T-helper 17 cell (primary cell): ENCODE measurements at places on chromosomes 3 and 15.
A peak's percentile ranks its signal among the peaks of the same experiment; 100 is the strongest.

DNA sequence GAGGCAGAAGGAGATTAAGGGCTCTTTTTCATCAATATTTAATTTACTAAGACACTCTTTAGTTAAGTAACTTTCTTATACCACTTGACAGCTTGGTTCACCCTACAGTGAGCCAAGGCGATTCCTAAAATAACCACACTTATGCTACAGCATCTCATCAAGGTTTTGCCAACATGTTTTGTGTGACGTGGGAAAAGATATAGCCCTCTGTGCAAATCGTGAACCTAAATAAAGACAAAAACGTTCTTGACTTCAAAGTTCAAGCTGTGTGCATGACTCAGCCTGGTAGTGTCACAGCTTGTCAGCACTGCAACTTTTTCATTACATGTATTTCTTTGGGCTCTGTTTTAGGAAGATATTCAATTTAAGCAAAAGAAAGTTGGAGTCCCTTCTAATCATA is 297.0 kb upstream of the EPHA3 start:
- DNase-seq, result no peak

DNA sequence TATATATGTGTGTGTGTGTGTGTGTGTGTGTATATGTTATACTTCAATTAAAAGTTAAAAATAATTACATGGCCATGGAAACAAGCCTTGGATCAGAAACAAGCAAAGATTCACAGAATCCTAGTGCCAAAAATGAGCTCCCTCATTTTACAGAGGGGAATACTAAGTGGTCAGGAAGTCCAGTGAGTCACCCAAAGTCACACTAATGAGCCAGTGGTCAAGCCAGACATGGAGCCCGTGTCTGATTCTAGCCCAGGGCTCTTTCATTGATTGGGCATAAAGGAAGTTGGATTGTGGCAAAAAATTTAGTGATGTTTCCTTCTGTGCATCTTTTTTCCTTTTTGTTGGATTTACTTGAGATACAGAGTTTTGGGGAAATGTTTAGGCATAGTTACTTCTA is 152.5 kb upstream of the NPHP3 start:
- DNase-seq, result no peak

GRCh38 chr3:17398959-17399551 is 343.4 kb downstream of the TBC1D5 start:
- no peak for DNase-seq

- DNase-seq, result no peak
Observed at GRCh38 chr3:1183320-1184048, 90.7 kb downstream of the CNTN6 start.

GRCh38 chr3:79636372-79636771 is 131.4 kb downstream of the ROBO1 start:
- DNase-seq, result no peak

DNA sequence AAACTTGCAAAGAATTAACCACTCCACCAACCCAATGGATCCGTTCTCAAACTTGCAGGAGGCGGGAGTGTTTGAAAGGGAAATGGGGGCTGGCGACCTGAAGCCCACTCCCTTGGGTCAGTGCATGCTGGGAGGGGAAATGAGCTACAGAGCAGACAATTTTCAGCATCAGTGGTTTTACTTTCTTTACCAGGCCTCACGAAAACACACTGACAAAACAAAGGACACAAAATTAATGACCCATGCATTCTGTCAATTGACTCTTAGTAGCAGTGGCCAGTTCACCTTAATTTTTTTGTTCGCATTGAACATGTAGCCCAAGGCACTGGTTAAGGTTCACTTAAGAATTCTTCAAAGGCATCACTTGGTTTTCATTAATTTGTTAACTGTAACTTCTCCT is 413.5 kb downstream of the MECOM start:
- no peak for DNase-seq

GRCh38 chr3:107268469-107268868 is 108.8 kb upstream of the CCDC54 start:
- DNase-seq, result no peak

DNA sequence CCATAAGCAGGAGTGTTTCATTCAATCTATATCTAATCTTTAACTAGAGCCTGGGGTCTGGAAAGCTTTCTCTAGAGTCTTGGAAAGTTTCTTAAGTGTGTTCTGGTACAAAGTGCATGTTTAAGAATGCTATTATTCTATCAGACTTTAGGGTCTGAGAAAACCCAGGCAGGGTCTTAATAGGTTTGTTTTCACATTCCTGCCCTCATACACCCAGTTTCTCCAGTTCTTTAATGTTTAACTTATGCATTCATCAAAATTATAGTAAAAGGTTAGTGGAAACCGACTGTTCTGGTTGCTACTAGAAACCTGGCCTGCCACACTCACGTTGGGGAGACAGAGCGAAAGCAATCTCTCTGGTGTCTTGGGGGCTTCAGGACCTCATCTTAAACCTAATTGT is 102.9 kb upstream of the WDR72 start:
- no peak for DNase-seq

- DNase-seq, result no peak
Observed at GRCh38 chr3:173275740-173276139, 121.8 kb upstream of the NLGN1 start.

GRCh38 chr15:74322558-74323180 is 44.8 kb downstream of the CYP11A1 start:
- peak; percentile 34 for DNase-seq

DNA sequence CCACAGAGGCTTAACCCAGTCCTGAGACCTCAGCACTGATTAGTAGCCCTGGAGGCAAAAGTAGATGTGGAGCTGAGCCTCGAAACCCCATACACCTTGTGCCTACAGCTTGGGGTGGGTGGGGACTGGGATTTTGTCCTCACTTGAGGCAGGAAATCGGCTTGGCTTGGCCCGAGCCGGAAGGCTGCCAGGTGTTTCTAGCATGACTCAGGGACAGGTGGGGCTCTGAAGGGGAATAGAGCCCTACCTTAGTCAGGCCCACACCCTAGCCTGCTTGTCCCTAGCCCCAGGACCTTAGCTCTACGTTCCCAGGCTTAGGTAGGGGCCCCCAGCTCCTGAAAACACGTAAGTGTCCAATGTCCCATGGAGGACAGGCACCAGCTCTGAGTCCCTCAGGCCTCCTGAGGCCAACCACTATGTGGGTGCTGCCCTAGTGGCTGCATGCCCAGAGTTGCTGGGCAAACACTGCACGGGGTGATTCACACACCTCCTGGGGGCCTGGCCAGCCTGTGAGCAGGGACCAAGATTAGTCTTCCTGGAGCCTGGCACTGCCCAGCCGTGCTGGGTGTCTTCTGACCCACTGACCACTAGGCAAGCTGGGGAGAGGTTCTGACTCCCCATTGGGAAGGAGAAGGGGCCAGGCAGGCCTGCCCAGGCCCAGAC is 3.1 kb downstream of the MST1R start:
- no peak for DNase-seq

DNA sequence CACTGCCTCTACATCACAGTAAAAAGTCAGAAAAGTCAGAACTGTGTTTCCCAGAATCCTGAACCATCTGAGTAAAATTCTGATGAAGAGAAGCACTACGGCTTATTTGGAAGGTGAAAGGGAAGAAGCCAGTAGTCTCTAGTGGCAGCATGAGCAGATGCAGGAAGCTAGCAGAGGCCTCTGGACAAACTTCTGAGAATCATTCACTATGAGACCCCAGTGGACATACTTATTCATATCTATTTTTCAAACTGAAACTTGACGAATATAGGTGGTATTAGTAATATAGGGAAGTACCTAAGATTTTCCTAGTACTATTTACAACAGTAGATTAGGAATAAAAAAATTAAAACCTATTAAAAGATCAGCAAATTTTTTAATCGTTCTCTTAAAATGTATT is 272.8 kb upstream of the TTC14 start:
- DNase-seq, result no peak

GRCh38 chr3:46947546-46947901 is 29.0 kb downstream of the CCDC12 start:
- no peak for DNase-seq

DNA sequence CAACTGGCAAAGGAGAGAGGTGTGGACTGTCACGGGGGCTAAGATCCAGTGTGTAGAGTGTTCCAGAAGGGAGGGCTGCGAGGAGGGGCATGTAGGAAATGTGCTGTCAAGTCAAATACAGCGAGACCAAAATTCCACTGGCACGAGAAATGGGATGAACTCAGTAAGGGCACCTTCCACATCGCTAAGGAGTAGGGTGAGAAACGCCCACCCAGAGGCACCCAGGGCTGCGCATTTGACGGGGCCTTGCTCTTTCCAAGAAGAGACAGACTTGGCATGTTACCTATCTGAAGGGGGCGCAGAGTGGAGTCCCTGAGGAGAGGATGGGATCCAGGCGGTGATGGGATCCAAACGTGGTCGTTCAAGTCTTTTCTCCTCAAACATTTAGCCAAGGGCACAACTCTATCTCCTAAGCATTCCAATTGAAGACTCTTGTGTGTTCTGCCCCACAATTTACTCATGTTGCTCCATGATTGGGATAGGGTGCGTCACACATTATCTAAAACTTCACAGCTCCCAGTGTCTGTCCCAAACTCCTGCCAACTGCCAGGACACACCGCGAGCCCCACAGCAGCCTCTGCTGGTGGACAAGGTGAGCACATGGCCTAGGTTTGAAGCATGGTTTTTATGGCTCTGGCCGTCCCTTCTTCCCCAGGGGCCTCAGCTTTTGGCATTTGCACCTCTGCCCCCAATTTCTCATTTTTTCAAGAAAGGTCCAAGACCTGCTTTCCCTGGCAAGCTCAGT is 7.6 kb downstream of the SELENOS start:
- DNase-seq, result no peak

GRCh38 chr3:107943786-107944523 is 146.9 kb downstream of the CD47 start:
- DNase-seq, result no peak

DNA sequence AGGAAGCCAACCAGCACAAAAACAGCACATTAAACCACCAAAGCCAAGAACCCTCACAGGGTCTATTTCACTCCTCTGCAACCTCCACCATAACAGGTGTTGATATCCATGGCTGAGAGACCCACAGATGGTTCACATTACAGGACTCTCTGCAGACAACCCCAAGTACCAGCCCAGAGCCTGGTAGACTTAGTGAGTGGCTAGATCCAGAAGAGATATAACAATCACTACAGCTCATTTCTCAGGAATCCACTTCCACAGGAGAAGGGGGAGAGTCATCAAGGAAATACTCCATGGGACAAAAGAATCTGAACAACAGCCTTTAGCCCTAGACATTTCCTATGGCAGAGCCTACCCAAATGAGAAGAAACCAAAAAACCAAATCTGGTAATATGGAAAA is 168.1 kb upstream of the CD96 start:
- DNase-seq, result no peak

- DNase-seq, result no peak
Observed at GRCh38 chr3:73609655-73610054, 15.1 kb downstream of the PDZRN3 start.

DNA sequence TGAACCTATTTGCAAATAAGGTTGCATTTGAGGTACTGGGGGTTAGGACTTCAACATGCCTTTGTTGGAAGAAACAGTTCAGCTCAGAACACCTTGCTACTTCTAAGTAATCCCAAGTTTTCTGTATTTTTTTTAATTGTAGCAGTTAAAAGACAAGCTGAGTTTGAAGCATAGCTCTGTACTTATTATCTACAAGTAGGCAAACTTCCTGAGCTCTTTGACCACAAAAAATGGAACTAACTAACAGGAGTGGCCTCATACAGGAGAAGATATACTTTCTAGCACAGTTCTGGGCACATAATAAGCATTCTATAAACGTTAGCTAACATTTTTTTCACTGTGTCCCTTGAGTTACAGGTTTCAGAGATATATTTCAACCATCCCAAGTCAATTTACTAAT is 159.2 kb downstream of the CHST2 start:
- no peak for DNase-seq

DNA sequence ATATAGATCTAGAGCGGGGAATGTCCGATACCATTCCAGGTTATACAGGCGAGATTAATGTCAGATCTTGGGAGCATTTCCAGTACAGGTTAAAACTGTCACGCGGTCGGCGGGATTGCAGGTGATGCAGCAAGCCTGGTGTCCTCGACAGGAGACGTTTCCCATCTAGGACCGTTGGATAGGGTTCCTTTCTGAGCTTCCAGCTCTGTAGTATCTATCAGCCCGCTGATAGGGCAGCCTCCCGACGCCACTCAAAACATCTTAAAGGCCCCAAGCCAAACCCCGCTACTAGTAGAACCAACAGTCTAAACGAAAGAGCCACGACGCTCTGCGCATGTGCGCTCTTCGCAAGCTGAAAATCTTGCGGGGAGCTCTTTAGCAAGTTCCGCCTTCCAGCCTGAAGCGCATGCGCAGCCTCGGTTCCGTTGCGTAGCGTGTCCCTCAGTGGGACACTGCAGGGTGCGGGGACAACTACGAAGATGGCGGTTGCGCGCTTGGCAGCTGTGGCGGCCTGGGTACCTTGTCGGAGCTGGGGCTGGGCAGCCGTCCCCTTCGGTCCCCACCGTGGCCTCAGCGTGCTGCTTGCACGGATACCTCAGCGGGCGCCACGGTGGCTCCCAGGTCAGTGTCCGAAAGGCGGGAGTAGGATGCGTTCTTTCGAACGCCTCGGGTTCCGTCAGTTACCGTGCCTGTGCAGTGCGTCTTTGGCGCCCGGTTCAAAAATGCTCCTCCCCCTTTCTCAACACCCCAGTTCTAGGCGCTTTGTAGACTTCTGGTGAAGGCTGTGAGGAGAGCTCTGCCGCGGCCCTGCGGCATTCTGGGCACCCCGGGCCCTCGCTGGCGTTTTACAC is at the start of gene ABHD10:
TSS of gene ABHD10 (plus strand) at position 444 of the 851 bp plus-strand sequence. CDS start at position 480, 36 bp downstream.
- DNase-seq, result peak; percentile 91

DNA sequence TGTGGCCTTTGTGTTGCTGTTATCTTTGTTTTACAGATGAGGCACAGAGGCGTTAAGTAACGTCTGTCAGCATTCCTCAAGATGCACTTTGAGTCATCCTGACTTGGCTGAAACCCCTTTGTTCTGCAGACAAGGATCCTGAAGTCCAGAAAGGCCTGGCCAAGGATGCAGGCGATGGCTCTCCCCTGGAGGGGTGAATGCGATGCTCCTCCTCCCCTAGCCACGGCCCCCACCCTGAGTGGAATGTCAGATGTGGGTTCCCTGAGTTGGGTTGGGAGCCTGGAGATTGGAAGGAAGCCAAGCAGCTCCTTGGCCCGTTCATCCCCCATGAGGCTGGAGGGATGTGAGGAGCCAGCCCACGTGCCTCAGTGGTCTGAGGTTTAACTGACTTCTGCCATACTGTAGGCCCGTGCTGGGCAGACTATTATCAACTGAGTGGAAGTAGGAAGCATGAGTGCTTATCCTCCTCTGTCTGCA is 43.3 kb downstream of the POMGNT2 start:
- DNase-seq, result no peak

- DNase-seq, result no peak
Observed at GRCh38 chr3:112327371-112327951, 5.5 kb upstream of the CD200 start.

- DNase-seq, result no peak
Observed at GRCh38 chr3:37241880-37242279, 67.5 kb upstream of the LRRFIP2 start.

DNA sequence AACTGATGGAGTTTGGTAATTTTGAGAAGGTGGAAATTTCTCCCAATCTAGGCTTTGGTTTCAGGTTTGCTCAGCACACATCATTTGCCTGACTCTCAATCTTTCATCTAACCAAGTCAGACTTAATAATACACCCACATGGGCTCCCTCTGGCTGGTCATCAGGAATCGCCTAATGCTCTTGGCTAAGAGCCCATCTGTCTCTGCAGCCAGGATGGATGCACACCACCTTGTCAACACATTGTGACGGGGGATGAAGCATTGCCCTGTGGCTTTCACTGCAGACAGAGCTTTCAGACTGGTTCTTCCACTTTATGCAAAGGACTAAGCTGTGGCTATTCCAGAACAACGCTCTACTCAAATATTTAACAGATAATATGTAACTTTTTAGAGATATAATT is 3.0 kb upstream of the HDGFL3 start:
- no peak for DNase-seq
